Fibroblast of skin of left biceps (primary cell): ENCODE measurements at places on chromosomes 2 and 18.

DNA sequence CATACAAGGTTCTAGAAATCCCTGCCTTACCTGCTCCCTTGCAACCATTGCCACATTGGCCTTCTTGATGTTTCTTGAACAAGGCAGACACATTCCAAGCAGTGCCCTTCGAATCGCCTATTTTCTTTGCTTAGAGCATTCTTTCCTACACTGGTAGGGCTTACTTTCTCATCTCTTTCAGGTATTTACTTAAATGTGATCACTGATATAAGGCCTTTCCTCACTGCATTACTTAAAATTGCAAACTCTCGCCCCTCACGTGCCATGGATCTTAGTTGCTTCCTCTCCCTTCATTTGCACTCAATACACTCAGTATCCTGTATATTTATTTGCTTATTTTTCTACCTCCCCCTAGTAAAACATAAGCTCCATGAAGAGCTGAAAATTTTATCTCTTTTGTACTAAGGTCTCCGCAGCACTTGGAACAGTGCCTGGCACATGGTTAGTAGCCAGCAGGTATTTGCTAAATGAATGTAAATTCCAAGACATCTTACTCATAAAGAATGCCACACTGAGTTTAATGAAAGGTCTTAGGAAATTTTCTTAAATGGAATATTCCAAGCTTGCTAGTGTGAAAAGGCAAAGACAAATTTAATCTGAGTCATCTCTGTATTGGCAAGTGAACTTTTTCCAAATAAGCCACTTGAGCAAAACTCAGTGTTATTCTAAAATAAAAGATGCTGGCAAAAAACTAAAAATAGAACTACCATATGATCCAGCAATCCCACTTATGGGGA lies 42.4 kb upstream of the FIGN start:
- DNase-seq, result peak; percentile 93

DNA sequence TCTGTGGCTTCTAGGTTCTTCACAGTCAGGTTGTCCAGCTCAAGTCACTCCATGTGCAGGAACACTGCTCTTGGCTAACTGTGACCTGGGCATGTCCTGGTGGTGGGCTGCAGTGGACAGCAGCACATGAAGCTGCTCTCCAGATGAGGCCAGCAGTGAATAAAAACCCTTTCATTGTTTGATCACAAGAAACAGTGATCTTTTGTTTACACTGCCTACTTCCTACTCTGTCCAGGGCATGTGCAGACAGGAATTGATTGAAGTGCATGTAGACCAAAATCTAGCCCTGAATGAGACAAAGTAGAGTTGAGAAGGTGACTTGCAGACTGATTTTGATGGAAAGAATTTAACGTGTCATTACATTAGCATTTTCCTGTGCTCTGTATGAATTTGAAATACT lies 34.9 kb downstream of the BCL2L11 start:
- no peak for DNase-seq

DNA sequence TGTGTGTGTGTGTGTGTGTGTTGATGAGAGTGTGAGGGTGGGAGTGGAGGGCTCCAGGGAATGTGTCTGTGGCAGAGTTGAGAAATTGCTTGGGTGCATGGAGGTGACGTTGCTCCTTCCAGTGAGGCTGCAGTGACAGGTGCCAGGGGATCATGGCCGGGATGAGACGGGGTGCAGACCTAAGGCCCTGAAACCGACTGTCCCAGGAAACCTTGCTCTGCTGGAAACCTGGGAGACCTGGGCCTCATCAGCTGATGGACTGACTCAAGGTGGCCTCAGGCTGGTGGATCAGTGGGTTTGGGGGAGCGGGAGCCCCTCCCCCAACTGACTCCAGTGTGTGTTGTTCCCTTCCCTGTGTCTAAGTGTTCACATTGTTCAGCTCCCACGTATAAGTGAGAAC lies 56.6 kb downstream of the INHBB start:
- DNase-seq, result no peak

DNA sequence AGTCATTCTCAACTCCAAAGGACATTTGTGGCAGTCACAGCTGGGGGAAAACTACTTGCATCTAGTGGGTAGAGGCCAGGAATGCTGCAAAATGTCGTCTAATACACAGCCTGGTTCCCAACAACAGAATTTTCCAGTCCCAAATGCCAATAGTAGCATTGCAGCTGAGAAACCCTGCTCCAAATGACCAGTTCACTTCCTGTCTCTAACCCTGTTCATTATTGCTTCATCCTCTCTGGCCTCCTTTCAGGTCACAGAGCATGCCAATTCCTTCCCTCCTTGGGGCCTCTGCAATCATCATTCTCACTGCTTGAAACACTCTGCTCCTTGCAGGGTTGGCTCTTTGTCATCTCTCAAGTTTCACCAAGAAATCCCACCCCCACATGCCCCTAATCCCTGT lies 139.1 kb downstream of the IRS1 start:
- peak; percentile 53 for DNase-seq

- no peak for DNase-seq
Measured at GRCh38 chr2:109507217-109507616, 106.5 kb downstream of the SEPTIN10 start.

GRCh38 chr2:83071914-83072313 lies 1387.2 kb downstream of the SUCLG1 start:
- DNase-seq, result no peak

DNA sequence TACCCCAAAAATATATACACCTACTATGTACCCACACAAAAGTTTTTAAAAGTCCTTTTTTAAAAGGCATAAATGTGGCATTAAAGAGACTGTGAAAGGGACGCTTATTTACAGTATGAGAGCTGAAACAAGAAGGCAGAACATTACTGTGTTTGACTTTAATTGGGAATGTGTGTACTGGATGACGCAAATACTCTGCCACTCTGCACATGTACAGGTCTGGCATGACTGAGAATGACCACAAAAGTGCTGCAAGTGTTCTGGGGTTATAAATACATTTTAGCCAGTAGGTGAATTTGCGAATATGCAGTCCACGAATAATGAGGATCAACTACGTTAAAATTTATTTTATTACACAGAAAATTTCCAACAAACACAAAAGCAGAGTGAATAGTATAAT lies 11.4 kb downstream of the DARS1 start:
- no peak for DNase-seq

- no peak for DNase-seq
Measured at GRCh38 chr2:12451726-12452125, 265.0 kb upstream of the TRIB2 start.

DNA sequence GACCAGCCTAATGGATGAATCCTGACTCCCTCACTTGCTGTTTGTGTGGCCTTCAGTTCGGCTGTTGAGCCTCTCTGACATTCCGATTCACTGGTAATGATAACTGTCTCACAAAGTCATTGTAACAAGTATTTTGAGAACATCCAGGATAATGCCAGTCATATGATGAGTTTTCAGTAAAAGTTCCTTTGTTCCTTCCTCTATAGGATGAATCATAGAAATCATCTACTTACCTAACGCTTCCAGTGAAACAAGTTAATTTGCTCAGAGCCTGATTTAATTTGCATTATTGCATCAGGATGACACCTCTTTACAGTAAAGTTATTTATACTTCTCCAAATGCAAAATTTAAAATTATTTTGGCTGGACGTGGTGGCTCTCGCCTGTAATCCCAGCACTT lies 32.0 kb downstream of the RAB31 start:
- DNase-seq, result no peak

GRCh38 chr2:178891265-178891958 lies 84.2 kb upstream of the TTN start:
- peak; percentile 30 for DNase-seq

- DNase-seq, result no peak
Measured at GRCh38 chr2:4152051-4152450, 448.7 kb downstream of the DCDC2C start.

DNA sequence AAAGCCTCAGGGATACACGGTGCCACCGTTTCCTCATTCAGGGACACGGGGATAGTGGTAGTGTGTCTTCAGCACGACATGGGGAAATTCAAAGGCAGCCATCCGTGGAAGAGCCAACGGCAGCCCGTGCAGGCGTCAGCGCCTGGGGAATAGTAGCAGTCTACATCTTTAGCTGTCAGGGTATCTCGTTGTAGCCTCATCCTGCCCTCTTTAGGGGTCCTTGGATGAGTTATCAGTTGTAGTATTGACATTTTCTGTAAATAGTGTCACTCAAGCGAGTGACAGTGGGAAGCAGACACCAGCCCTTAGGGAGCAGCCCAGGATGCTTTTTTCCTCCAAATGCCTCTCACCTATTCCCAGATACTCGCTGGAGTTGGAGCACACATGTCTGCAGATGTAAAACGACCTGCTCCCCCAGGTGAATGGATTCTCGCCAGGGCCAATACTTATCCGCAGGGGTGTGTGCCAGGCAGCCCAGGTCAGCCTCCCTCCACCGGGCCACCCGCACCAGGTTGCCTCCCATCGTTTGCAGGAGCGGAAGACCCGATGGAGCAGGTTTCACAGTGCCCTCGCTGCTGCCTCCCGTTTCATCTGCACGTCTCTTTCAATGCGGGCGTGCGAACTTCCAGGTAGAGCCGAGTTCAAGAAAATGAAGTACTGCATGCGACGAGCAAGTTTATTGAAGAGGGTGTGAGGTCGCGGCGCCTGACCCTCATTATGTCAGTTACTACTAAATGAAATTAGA lies 41.0 kb downstream of the AGAP1 start:
- no peak for DNase-seq

DNA sequence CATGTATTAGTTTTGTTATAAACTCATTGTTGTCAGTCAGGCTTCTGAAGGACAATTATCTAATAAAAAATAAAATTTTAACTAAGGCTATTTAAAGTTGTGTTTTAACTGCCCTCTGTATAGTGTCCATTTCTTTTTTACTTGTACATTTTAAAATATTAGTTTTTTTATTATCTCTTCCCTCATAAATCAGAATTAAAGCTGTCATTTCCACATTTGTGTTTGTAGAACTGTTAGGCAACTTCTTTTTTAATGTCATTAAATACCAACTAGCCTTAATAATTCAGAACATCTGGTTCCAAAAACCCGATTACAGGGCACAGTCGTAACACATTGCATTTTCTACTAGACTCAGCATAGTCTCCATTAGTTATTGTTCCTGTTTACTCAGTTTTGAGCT lies 1749.0 kb upstream of the CELF4 start:
- DNase-seq, result no peak

DNA sequence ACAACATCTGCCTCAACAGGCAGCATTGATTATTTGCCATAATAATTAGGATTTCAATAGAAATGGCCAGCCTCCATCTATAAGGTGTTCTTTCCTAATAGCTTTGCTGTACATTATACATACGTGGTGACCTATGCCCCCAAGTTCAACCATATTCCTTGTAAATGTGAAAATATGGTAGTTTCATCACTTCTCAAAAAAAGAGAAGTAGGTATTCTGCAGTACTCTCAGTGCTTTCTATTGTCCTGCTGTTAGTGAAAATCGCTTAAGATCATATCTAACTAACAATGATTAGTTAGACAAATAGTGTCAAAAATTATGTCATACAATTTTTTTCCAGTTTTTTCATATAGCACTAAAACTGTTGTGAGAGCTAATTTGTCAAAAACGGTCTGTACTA lies 79.6 kb downstream of the SLC4A10 start:
- no peak for DNase-seq

- DNase-seq, result peak; percentile 37
Measured at GRCh38 chr18:68837665-68838451, 40.0 kb downstream of the CCDC102B start.

DNA sequence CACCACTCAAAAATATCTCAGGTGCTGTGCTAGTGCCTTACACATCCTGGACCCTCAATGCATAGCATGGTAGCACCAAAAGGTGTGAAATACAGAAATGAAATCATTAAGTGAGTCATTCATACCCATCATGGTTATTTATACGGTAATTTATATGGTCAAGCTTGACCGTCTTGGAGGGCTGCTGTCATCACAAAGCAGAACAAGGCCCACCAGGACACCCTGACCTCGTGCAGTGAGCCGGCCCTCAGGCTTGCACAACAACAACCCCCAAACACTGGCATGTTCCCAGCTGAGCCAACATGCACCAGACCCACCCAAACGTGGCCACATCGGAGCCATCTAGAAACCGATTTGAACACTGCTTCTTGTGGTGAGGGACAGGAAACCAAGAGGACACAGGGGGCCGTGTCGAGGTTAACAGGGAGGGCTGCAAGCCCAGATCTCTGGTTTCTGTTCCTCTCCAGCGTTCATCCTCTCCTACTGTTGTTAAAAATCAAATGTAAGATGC lies 378.5 kb upstream of the ID2 start:
- DNase-seq, result no peak

GRCh38 chr18:22726469-22726868 lies 206.7 kb upstream of the RBBP8 start:
- no peak for DNase-seq

DNA sequence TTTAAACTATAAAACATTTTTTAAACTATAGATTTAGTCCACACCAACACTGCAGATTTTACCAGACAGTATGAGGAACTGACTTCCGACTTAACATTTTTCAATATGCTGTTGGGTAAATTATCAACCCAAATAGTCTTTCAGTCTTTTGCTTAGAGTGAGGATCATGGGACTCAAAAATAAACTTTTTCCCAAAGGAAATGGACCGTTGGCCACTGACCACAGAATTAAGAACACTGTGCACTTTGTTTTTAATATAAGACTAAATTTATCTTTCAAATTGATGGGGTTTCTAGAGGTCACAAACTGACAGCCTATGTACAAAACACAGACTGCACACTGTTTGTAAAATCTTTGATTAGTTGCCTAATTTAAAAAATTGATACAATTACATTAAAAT lies 44.9 kb downstream of the FIGN start:
- DNase-seq, result no peak

DNA sequence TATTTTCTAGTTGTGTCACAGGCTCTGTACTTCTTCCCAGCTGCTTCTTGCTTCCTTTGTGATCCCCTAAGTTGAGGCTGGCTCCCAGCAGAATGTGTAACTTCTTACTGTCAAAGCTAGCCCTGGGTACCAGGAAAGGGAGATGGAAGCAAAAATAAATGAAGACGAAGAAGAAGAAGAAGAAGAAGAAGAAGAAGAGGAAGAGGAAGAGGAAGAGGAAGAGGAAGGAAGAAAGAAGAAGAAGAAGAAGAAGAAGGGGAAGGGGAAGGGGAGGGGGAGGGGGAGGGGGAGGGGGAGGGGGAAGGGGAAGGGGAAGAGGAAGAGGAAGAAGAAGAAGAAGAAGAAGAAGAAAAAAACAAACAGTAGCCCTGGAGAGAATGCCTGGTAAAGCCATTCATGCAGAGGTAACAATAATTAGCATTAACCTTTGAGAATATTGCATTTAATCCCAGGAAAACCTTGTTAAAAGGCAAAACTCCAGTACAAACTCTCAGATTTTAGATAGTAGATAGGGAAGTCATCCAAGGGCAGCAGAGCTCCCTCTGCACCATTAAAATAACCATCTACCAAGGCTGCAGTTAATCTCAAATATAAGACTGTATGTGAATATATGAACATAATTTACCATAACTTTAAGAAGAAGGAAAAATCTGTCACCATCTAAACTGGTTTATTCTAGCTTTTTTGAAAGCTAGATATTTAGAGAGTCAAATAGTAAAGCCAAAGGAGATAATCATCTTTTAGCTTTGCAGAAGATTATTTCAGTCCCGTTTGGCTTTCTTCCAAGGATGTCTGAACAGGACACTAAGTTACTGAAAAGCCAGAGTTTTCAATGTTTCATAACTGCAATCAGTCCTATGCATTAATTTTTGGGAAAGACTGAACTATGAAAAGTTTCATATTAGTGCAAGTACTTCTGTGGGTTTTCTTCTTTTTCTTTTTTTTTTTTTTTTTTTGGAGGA lies 44.3 kb upstream of the FBXO11 start:
- DNase-seq, result no peak
